ENCODE measurements at places on chromosomes 2 and 18. TPM values are rescaled to one million over a fixed set of nuclear protein-coding genes. Genes with fewer than 3 reads are reported as not detected.

The GRHL1 gene
- 1.2 TPM for total RNA-seq

The GAL3ST2 gene
- total RNA-seq: not detected

The UGT1A10 gene
- not detected for total RNA-seq

The COBLL1 gene
- 20.0 TPM for total RNA-seq

The ZNF385B gene
- 0.44 TPM for total RNA-seq
